ENCODE measurements at places on chromosomes 5 and 9.

GRCh38 chr5:22965960-22966359 lies 112.8 kb upstream of the CDH12 start:
- no peak for DNase-seq

GRCh38 chr5:54936201-54936600 lies 49.2 kb downstream of the ESM1 start:
- DNase-seq = no peak

DNA sequence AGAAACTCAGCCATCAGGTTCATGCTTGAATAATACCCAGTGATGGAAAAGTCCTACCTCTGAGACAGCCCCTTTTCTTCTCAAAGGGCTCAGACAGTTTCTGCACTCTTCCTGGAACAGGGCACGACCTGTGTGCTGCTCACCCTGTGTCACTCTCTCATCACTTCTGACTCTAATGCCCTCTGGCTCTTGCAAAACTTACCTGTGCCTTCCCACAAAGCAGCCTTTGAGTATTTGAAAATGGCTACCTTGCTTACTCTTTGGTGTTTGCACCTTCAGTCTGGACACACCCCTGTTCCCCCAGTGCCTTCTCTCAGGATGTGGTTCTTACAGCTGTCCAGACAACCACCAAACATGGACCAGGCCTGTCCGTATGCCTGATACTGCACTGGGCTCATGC lies 171.4 kb downstream of the GRIA1 start:
- no peak for DNase-seq

- no peak for DNase-seq
Observed at GRCh38 chr9:71721855-71722254, 46.5 kb downstream of the CEMIP2 start.

DNA sequence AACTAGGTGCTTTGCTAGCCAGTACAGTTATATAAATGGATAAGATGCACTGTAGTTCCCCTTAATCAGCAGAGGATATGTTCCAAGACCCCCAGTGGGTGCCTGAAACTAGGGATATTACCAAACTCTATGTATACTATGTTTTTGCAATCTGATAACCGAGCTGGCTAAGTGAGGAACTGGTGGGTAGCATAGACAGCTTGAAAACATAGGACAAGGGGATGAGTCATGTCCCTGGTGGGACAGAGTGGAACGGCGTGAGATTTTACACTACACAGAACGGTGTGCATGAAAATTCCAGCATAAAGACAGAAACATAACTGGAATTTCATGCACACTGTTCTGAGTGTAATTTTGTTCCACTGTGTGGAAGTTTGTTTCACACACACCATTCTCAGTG lies 86.9 kb downstream of the BASP1 start:
- DNase-seq = no peak

- no peak for DNase-seq
Observed at GRCh38 chr9:7137571-7137970, 379.8 kb downstream of the KDM4C start.

- DNase-seq = no peak
Observed at GRCh38 chr5:149228618-149229297, 42.9 kb upstream of the AFAP1L1 start.

- DNase-seq = no peak
Observed at GRCh38 chr9:33249087-33249658, 9.2 kb downstream of the SPINK4 start.

GRCh38 chr9:84394036-84394435 lies 53.5 kb upstream of the SLC28A3 start:
- no peak for DNase-seq

DNA sequence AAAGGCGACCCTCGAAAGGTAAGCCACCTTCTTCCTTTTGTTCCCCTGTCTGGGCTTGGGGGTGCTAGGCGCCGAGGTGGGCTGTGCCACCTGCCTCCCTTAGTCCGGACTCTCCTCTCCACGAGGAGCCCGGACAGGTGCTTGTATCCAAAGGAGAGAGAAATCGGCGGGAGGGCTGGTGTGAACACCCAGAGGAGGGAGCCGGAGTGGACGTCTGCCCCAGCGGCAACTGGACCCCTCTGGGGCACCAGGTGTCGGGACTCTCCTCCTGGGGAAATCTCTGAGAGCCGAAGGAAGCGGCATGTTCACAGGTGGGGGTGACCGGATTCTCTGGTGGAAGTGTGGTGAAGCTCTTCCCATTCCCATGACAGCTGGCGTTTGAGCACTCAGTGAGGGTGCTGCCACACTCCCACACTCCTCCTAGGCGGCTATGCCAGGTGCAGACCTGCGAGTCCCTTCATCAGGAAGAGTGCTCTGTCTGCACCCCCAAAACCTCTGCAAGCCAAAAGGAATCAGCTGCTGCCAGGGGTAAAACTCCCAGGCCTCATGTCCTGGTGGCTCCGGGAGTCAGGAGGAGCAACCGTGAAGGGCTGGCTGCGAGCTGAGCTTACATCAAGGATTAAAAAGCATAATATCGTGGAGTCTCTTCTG lies 921 bp downstream of the KCNIP1 start:
- DNase-seq = no peak

GRCh38 chr5:128966375-128966774 lies 1.1 kb downstream of the SLC27A6 start:
- no peak for DNase-seq

DNA sequence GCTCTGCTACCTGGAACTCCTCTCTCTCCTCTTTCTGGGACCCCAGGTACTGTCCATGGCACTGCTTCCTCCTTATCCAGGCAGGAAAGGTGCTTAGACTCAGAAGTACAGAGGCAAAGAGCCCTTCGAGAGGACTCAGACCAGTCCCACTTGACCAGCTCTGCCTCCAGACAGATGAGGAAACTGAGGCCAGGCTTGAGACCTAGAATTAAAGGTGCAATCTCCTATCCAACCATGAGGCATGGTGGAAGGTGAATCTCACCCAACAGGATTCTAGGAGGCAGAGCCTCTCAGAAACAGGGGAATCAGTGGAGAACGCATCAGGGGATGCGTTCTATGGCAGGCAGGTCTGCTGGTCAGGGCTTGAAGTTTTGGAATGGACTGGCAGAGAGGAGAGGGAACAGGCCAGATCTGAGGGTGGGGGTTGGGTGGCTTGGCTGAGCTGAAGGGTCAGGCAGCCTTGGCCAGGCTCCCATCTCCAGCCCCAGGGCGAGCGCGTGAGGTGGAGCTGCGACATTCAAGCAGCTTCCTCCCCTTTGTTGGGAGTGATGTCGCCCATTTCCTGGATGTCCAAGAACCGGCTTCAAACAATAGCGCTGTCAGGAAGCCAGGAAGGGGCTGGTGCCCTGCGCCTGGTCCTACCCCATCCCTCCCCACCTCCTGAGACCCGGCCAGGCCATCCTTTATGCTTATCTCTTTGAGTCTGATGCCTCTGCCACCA lies 26.2 kb downstream of the NDUFA8 start:
- no peak for DNase-seq

- DNase-seq = no peak
Observed at GRCh38 chr5:108432024-108432423, 50.1 kb upstream of the FBXL17 start.

DNA sequence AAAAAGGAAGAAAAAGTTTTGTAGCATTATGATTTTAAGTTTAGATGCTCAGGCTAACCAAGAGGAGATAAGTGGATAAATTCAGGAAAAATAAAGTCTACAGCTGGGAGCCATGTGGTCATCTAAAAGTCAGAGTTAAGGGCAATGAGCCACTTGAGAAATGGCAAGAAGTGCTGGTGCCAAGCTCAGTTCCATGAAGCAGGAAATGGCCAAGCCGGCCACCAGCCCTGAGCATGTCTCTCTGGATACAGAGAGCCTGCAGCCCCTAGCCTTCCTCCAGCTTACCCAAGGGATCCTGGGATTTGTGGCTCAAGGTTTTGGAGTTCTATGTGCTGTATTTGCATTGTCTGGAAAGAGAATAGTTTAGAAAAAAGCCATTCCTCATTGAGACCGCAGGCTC lies 12.2 kb upstream of the S1PR3 start:
- DNase-seq = no peak

DNA sequence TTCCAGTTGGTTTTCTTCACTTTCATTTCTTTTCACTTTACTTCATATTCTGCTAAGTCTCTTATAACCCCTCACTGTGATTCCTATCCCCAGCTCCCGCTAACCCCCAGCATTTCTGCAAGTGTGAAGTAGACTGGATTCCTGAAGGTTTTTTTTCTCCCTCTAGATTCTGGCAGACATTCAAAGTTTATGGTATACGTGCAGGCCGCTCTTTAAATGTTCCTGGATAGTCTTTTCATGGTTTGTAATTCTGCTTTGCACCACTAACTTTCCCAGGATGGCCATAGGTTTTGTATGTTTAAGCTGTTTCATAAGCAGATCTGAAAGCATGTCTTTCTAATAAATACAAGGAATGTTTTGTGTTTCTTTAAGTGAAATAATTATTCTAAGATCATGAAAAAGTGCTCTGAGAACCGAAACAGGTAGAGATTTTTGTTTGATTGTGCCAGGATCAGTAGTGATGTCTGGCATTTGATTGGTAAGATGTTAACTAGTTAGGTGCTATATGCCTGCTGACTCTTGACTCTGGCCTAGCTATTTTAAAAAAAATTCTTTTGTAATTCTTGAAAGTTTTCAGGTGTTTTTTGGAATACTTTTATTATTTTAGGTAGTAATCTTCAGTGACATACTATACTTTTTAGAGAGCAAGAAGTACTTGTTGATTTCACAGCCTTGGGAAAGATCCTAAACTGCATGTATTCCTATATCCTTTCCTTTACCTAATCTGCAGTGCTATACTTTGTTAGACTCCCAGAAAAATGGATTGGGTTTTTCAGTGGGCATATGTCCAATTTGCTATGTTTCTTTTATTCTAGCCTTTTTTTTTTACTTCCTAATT lies 29.7 kb downstream of the CNOT6 start:
- DNase-seq = no peak

- no peak for DNase-seq
Observed at GRCh38 chr9:121651295-121652020, at the start of gene DAB2IP. DAB2IP (plus strand) TSS chr9:121651634; CDS start chr9:121651776, 142 bp downstream.

DNA sequence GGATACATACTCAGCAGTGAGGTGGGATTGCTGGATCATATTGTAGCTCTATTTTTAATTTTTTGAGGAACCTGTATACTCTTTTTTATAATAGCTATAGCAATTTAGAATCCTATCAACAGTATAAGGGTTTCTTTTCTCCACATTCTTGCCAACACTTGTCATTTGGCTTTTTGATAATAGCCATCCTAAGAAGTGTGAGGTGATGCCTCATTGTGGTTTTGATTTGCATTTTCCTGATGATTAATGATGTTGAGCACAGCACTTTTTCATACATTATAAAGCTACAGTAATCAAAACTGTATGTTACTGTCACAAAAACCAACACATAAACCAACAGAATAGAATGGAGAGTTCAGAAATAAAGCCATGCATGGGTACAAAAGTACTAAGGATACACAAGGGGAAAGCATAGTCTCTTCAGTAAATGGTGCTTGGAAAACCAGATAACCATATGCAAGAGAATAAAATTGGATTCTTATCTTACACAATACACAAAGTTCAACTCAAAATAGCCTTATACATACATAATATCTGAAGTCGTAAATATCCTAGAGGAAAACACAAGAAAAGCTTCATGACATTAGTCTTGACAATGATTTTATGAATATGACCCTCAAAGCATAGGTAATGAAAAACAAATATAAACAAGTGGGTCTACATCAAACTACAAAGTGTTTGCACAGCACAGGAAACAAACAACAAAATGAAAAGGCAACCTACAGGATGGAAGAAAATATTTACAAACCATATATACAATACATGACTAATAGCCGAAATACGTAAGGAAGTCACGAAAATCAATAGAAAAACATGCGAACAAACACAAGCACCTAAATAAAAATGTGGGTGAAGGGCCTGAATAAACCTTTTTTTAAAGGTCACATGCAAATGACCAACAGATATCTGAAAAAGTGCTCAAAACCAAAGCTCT lies 287.8 kb upstream of the DAB2 start:
- no peak for DNase-seq

DNA sequence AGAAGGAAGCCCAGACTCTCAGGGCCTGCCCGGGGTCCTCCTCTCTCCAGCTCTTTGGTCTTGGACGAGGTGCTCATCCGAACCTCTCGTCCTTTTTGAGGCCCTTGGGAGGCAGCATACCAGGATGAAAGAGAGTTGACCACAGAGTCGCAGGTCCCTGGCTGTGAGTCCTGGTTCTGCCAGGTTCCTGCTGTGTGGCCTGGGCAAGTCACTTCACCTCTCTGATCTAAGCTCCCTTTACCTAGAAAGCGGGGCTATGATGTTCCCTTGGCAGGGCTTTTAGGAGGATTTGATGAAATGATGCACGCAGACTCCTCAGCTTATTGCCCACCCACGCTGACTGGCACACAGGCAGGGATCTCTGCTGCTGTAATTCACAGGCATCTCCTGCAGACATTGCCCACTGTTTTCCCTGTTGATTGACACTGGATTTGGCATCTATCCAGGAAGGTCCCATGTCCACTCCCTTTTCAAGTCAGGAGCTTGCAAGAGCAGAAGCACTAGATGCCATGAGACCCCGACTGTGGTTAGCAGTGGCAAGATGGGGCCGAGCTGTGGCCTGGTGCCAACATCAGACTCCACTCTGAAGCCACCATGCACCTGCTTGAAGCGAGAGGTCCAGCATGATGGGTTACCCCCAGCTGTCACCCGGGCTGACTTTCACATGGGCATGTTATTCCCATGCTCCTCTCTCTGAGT lies 71.5 kb downstream of the MACROH2A1 start:
- no peak for DNase-seq

- no peak for DNase-seq
Observed at GRCh38 chr5:10009802-10010201, 239.9 kb downstream of the ATPSCKMT start.

DNA sequence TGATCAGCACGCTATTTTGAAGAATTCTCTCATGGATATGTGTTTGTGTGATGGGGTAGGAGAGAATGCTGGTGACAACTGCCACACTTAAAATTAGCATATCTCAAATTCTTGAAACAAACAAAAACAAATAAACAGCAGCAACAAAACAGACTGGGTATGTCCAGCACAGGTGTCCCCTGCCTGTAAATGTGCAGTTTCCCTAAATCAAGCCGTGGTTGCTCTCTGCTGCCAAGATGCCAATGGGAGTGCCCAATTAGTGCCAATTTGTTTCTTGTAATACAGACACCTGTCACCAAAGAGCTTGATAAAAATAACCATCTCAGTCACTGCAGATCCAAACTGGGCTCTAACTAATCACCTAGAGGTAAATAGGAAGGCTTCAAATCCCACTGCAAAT lies 144.2 kb upstream of the SMARCA2 start:
- DNase-seq = no peak

DNA sequence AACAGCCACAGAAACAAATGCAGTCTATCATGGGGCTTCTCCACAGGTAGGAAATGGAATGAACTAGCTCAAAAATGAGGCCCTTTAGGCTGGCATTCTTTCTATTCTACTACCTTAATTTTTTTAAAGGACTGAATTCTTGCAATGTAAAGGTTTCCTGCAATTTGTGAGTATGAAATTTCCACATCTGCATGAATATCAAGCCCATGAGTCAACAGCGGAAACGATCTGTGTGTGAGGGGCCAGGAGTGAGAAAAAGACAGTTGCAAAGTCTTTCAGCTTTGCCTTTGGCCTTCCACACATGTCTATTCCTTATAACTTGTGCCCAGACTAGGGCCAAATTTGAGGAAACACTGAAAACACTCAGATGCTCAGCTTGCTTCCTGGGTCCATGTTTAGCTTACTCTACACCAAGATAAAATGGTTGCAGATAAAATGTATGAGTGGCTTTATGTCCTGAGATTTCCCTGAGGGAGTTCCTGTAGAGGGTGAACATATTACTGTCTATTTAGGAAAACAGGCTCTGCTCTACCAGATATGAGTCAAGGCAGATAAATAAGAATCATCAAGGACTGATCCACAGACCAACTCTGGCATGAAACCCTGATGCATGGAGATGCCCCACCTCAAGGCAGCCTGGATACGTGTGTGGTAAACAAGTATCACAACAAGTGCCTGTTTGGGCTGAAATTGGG lies 46.5 kb downstream of the RETREG1 start:
- DNase-seq = no peak

GRCh38 chr5:137630216-137630971 lies 105.5 kb downstream of the KLHL3 start:
- DNase-seq = no peak

Data from NCI-H187 treated with DMSO at 0.1 percent for 48 hours (cell line).